ENCODE measurements at places on chromosomes 7 and 10.

DNA sequence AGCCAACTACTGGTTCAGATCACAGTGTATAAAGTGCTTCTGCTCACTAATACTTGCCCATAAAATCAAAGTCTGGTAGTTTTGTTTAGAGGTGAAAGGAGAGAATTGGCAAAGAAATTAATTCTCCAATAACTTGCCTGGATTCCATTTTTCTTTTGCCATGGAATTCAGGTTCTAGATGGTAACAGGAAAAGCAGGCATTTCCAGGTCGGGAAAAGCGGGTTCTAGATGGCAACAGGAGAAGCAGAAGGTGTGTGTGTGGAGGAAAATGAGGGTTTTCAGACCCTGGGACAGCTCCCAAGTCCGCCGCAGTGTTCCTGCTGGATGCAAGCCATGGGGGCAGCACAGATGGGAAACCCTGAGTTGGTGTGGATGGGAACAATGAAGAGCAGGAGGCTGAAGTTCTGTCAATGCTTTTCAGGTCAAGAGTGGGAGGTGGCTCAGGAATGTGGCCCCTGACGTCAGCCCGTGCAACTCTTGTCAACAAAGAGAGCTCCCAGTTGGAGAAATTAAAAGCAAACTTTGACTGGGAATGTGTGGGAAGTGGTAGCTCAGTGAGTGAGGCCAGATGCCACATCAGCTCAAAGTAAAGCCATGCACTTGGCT is 696.7 kb downstream of the LRMDA start:
- DNase-seq = no peak

DNA sequence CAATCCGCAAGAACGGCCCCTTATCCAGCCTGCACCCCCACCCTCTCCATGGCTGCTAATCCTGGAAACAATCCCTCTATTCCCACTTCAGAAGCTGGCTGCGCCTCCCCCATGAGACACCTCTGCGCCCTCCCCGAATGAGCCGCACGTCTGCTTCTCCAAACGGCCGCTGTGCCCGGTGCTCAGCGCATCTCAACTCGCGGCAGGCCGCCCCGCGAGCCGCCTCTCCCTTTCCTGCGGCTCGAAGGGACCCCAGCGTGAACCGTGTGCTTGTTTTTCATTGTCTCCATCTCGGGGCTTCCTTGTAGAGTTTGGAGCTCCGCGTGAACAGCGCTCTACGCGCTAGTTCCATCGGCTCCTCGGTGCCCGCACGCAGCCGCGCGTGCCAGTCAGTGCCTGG is 20.8 kb upstream of the FXYD4 start:
- no peak for DNase-seq

DNA sequence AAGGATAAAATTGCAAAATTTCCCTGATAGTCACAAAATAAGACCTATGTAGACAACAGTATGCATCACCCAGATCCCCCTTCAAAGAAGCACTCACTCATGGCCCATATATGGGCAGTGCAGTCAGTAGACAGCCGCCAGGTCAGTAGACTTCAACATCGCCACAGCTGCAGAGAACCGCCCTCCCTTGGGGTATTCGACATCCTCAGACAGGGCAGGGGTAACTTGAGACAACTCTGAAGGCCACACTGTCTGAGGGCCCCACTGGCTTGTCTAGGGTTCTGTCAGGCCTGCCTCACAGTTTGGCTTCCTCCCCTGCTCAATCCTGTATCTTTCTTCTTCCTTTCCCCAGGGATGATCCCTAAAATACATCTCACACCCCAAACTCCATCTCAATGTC is 172.3 kb downstream of the IMMP2L start:
- no peak for DNase-seq

DNA sequence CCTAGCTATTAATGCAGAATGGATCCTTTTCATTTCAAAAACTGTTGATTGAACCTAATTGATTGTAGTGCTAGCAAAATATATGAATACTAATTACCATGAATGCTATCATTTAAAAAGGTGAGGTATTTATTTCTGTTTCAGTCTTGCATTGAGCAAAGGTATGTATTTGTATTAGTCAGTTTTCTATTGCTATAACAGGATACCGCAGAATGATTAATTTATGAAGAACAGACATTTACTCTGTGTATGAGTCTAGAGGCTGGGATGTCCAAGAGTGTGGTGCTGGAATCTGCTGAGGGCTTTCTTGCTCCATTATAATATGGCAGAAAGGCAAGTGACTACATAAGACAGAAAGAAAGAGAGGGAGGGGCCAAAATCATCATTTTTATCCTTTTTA is 199.2 kb downstream of the KIF20B start:
- DNase-seq = no peak

- no peak for DNase-seq
These were observed 403.9 kb upstream of the CELF2 start for GRCh38 chr10:10613656-10614244.

GRCh38 chr10:59595593-59595992 is 114.1 kb downstream of the SLC16A9 start:
- DNase-seq = no peak

Data from stimulated activated CD4-positive, alpha-beta T cell treated with anti-CD3 and anti-CD28 coated beads, Interleukin-15, amount 100 ng/mL, for 1 hour (primary cell).